Endodermal cell (in vitro differentiated cells): ENCODE measurements at places on chromosomes 3 and 15. TPM values are rescaled to one million over a fixed set of nuclear protein-coding genes. Genes with fewer than 3 reads are reported as not detected.

CYP8B1 gene
- not detected in 2 replicates for total RNA-seq

POLQ gene
- 10.1 and 12.6 TPM in 2 replicates for total RNA-seq

GABRA5 gene
- 4.4 and 5.4 TPM in 2 replicates for total RNA-seq

ANKUB1 gene
- total RNA-seq, result not detected in 2 replicates

P3H2 gene
- 322 to 379 TPM (median 326 TPM) in 3 replicates for total RNA-seq

IQCH gene
- total RNA-seq, result 7.5 to 12.8 TPM (median 11.3 TPM) in 3 replicates

CORO2B gene
- 0.42 to 1.4 TPM (median 1.2 TPM) in 3 replicates for total RNA-seq
